Aortic smooth muscle cell (primary cell): ENCODE measurements at places on chromosomes 6 and 20. TPM values are rescaled to one million over a fixed set of nuclear protein-coding genes. Genes with fewer than 3 reads are reported as not detected.

The SAMD3 gene
- 7.2 and 7.3 TPM in 2 replicates for total RNA-seq

The SSTR4 gene
- total RNA-seq: 0.13 TPM in 1 of 2 replicates, not detected in the other

The LTA gene
- total RNA-seq: not detected in 2 replicates

The PRR18 gene
- total RNA-seq: not detected in 2 replicates

The KHDRBS2 gene
- total RNA-seq: not detected in 2 replicates

The PLTP gene
- 32.0 and 41.9 TPM in 2 replicates for total RNA-seq
